ENCODE measurements at places on chromosomes 7 and 10. TPM values are rescaled to one million over a fixed set of nuclear protein-coding genes. Genes with fewer than 3 reads are reported as not detected.

The EBF3 gene
- 6.0 TPM for total RNA-seq

GRCh38 chr7:90625562-90625961, 29.4 kb downstream of the CDK14 start:
- DNase-seq = peak; percentile 77

DNA sequence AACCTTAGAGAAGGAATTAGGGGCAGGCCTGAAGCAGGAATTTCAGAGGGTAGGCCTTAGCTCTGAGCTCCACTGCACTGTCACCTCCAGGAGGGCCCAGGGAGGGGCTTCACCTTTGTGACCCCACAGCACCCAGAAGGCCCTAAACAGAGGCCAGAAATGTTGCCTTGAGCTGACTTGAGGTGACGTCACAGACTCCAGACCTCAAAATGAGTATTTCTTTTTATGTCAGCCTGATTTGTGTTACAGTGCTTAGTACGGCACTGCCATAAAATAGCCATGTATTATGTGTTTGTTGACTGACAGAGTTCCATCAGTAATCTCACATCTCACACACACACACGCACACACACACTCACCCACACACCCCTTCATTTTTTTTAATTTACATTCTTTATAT, 211.2 kb downstream of the CCDC3 start:
- no peak for DNase-seq

- DNase-seq = no peak
Measured at GRCh38 chr10:64261092-64261491, 739.9 kb downstream of the REEP3 start.

The ACSM6 gene
- not detected for total RNA-seq

DNA sequence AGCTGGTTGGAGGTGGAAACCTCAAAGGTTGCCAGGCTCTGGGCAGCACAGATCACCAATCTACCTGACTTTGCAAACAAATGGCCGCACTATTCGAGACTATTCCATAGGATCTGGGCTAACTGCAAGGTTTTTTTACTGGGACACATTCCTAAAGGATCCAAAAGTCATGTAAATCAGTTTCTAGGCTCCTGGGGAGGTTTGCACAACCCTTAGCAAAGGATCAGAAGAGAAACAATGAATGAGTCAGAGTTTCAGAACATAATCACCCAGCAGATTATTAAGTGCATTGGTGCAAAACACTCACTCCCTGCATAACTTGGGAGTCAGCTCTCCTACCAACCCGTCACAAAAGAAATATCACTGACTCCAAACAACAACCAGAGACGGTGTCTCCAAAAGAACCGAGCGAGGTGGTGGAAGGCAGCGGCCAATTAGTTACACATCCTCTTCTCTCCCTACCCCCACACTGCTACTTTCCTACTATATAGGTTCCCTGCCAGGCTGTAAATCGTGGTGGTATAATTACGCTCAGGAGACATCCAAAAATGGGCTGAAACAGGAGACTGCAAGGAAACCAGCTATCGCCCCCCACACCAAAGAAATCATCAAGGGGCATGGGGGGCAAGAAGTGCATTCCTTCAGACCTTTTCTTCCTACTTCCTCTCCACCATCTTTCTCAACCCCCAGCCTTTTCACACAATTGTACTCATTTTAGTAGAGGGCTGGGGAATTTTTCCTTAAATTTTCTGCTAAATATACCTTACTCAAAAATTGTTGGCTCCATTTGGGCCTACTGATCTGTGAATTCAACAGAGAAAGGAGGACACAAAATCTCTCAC, 3.2 kb downstream of the UBE2H start:
- peak; percentile 90 for DNase-seq

DNA sequence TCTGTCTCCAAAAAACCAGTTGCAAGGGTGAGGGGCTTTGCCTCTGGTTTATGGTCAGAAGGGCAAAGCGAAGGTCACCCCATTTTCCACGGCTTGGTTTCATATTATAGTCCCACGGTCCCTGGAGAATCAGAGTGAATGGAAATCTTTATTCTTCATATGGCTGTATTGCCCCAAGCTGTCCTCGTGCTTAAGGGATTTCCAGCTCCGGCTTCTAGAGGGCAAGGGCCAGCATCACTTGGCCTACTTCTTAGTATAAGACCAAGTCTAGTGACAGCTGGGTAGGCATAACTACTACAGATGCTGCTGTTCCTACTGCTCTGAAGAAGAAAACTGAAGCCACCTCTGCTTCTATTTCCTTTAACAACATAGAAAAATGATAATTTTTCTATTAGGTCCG, 63.2 kb downstream of the PARP12 start:
- DNase-seq = no peak

DNA sequence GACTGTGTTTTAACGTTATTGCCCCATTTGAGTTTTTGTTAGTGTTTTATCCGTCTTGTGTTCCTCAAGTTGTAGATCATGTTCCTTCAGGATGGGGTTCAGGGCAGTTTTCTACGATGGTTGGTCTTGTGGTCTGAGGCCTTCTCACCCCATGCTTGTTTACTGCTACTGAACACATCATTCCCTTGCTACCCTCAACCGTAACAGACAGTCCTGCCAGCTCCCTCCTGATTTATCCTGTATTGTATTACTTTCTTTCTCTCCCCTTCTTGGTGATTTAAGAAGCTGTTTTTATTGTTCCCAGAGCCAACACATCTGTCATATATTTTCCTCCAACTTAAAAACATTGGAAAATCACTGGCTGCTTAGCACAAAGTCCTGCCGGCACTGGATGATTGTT, 719.8 kb downstream of the INHBA start:
- peak; percentile 48 for DNase-seq

DNA sequence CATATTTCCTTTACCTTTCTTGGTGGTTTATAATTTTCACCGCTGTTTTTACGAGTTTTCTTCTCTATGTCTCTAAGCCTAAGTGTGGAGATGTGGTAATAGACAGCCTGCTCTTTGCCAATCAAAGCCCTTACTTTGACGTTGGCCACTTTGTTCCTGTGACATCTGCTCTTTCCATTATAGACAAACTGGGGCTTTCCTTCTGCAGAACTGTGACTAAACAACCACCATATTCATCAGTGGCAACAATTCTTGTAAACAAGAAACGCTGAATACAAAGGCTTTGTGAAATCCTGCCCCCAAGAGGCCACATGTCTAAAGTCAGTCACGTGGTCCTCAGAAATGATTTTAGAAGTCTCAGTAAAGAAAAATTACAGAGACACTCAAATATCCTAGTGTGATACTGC, 59.6 kb upstream of the CAPZA2 start:
- DNase-seq = peak; percentile 69

DNA sequence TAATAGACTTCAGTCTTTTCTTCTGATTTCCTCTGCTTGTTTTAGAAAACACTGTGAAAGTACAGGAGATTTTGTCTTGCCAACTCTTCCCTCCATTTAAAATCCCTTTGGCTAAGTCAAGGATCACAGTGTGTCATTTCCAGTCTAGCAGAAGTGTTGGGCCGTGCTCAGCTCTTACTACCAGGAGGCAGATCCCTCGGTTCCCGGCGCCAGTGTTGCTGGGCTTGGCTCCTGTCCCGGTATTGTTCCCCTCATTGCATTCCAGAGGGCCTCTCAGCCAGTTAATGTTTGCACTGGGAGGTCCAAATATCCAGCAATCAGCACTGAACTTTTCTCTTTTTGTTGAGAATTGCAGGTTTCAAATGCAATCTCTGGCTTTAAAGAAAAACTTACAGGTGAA, 612.1 kb upstream of the MGMT start:
- DNase-seq = no peak

DNA sequence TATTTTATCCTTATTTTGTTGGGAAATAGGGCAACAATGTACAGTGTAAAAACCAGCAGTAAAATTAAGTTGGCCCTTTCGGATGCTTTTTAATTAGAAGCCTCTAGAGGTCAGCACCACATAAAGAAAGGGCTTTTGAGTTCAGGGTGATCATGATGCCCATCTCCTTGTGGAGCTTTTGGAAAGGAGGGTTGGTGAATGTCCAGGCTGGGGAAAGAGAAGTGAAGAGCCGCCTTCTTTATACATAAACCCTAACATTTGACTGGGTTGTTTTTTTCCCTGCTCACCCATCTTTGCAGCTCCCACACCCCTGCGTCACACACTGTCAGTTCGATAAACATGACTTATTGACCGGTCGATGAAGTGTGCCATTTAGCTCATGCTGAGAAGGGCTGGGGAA, 29.8 kb downstream of the MTURN start:
- peak; percentile 54 for DNase-seq

DNA sequence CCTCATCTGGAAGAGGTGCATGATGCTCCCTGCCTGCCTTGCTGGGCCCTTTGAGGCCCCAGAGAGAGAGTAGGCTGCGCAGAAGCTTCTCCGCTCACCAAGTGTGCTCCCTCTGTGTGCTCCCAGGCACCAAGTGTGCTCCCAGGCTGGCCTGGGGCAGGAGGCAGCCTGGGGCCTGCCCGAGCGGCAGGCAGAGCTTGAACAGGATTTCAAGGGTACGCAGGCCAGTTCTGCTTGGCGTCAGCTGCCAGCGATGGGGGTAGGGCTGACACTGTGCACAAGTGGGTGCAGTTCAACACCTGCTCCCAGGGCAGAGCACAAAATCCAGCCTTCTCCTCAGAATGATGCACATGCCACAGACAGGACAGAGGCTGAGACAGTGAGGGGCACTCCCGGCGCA, 119.7 kb downstream of the FAM53B start:
- DNase-seq = no peak

GRCh38 chr10:32445036-32445435, 904 bp upstream of the CCDC7 start:
- DNase-seq = no peak

The TRIM4 gene
- 27.2 TPM for total RNA-seq

GRCh38 chr7:1798191-1798590, 128.1 kb downstream of the ELFN1 start:
- DNase-seq = no peak

- DNase-seq = no peak
Measured at GRCh38 chr7:30463405-30464145, 15.0 kb downstream of the NOD1 start.

DNA sequence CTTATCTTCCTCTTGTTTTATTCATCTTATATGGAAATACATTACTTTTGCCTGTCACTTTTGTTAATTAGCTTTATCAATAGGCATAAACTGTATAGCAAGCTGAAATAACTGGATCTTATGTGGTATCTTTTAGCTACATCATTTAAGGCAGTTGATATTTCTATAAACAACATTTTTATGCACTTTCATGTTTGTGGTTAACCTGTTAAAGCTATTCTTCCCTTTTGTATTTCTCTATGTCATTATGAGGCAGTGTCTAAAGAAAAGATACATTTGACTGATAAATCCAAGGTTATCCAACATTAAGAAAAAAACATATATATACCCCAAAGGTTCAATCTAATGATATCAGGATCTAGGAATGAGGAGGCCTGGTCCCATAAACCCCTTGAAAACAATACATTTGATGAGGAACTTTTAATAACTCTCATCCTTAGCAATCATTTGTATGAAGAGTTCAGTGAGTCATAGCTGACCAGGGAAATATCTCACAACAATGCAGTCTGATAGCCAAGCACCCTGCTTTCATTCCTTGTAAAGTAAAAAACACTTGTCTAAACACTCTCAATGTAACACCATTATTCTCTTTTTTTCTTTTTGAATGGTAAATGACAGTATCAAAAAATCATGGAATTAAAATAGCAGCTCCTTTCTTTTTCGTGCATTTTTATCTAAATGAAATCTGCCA, 300.9 kb downstream of the NEBL start:
- DNase-seq = no peak
